Prostate gland (tissue), 2 donors: ENCODE measurements at places on chromosomes 3 and 15.

DNA sequence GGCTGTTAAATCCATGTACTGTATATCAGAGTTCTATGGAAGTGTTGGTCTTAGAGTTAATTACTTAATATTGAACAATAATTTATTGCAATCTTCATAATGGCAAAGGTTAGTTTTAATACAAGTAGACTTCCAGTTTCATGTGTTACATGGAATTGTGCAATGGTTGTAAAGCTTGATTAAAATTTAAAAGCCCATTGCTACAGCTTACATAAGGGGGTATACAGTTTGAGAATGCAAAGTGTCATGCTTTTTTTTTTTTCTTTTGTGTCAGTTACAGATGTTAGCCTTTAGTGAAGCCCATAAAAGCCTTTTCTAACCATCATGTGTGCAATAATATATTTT, 22.0 kb downstream of the CNOT10 start:
- no peak for DNase-seq

- peak; percentile 63 for DNase-seq
Measured at GRCh38 chr15:57382215-57382614, 5.9 kb downstream of the CGNL1 start.

DNA sequence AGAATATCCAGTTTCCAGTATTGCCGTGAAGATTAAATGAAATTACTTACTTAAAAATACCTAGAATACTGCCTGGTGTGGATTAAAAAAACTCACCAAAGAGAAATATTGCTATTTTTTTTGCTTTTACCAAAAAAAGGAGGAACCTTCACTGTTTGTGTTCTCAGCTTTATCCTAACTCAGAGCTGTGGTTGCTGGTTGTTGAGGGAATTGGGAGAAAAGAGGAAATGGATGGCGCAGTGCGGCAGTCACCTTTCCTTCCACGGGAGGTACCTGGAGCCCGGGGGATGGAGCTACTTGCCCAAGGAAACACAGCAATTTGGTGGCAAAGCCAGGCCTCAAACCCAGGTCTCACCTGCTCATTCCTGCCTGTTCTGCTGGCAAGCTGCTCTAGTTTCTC, 270.3 kb downstream of the RPLP1 start:
- no peak for DNase-seq

- DNase-seq, result no peak
Measured at GRCh38 chr15:45084163-45084562, 29.8 kb downstream of the DUOX2 start.

DNA sequence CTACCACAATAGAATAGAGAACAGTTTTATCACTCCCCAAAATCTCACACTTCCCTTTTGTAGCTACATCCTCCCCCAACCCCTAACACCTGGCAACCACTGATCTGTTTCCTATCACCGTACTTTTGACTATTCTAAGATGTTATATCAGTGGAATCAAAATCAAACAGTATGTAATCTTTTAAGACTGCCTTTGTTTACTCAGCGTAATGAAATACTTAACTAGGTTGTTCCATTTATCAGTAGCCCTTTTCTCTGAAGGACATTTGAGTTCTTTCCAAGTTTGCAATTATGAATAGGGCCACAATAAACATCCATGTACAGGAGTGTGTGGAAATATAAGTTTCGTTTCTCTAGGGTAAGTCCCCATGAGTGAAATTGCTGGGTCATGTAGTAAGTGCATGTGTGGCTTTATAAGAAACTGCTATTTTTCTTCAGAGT, 372.3 kb downstream of the SV2B start:
- DNase-seq, result no peak
